Effector CD4-positive, alpha-beta T cell (primary cell): ENCODE measurements at places on chromosomes 3 and 15.

- DNase-seq, result no peak
Observed at GRCh38 chr15:65406424-65407000, 16.2 kb downstream of the IGDCC4 start.

DNA sequence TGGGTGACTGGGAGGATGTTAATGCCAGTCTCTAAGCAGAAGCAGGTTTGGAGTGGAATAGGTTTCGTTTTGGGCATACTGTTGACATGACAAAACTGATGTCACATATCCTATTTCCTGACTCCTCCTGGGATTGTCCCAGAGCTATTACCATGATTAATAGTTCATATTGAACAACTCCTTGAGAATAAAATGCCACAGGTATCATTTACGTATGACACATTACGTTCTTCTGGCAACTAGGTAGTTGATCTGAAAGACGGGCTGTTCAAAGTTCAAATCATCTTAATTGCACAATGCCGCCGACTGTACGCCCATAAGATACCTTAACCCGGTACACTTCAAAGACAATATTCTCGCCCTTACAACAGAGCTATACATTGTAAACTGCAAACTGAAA is 1.4 kb upstream of the RAB5A start:
- DNase-seq, result no peak

GRCh38 chr3:153484842-153485241 is 322.8 kb downstream of the RAP2B start:
- no peak for DNase-seq

DNA sequence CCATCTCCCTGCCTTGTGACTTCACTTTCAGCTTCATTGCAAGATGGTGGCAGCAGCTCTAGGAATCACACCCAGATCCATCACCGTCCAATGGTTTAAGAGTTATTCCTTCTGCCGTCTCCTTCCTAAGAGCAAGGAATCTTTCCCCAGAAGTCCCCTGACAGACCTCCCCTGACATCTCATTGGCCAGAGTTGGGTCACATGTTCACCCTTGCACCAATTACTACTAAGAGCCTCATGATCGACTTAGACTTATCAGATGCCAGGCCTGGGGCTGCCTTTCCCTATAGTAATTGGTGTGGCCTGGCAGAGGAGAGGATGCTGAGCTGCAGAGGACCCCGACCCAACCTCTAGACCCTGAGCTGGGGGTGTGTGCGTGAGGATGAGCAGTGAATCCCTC is 31.8 kb upstream of the RASGRF1 start:
- DNase-seq, result no peak

GRCh38 chr15:101438482-101439284 is 50.8 kb downstream of the PCSK6 start:
- no peak for DNase-seq

GRCh38 chr15:63200464-63201249 is 11.3 kb downstream of the RAB8B start:
- DNase-seq, result no peak

- no peak for DNase-seq
Observed at GRCh38 chr3:119304201-119304713, 10.1 kb downstream of the ARHGAP31 start.

DNA sequence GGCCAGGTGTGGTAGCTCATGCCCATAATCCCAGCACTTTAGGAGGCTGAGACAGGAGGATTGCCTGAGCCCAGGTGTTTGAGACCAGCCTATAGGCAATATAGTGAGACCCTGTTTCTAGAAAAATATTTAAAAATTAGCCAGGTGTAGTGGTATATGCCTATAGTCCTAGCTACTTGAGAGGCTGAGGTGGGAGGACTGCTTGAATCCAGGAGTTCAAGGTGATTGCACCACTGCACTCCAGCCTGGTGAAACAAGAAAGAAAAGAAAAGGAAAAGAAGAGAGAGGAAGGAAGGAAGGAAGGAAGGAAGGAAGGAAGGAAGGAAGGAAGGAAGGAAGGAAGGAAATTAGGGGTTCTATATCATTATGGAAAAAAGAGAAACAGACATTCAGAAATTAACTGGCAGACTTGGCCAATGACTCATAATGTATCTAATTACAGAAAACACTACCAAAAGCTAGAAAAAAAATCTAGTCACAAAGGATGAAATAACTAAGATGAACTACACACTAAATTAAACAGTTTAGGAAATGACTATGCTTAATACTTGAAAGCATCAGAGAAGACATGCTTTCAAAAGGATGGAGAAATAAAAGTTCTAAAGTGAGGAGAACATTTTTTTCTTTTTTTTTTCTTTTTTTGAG is 45.4 kb upstream of the TERB2 start:
- no peak for DNase-seq

DNA sequence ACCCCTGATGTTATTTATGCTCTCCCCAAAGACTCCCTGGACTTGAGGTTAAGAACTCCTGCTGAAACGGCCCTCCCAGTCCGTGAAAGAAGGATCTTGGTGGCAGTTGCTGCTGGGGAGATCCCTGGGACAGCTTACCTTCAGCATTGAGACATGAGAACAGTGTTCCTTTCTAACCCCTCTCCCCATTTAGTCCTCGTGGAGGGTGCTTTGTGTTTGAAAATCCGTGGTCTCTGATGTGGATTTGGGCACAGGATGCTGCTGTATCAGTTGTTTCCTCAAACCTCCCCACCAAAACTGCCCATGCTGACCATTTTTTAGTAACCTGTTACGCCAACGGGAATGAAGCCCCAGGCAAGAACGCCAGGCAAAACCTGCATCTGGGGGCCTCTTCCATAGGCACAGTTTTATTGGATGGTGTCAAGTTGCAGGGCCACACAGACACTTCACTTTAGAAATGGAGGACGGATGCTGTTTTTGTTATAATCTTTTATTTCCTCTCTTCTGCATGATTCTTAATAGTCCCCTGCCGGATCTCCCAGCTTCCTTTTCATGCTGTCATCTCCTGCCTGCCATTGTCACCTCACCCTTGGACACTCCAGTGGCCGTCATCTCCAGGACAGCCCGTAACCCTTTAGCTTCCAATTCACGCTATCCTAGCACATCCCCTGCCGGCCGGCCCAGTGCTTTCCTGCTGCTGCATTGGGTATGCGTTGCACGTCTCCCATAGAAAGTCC is 31.7 kb upstream of the CEMIP start:
- no peak for DNase-seq

GRCh38 chr15:80411788-80412288 is 7.7 kb downstream of the ARNT2 start:
- DNase-seq, result no peak

DNA sequence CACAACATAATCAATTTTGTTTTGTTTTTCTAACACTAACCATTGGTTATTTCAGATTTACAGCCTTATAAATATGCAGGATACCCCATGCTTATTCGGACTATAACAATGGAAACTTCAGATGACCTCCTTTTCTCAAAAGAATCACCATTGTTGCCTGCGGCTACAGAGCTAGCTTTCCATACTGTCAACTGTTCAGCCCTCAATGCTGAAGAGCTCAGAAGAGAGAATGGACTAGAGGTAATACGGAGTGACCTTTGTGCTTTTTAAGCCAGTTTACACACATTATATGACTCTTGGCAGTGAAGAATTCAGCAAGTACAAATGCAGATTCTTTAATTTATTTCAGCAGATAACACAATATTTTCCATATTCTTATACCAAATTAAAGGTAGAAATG is 81.8 kb downstream of the DNAJC13 start:
- DNase-seq, result no peak

GRCh38 chr3:62368705-62369475 is 4.5 kb downstream of the FEZF2 start:
- DNase-seq, result no peak

GRCh38 chr3:172213200-172213599 is 173.8 kb downstream of the FNDC3B start:
- no peak for DNase-seq

- no peak for DNase-seq
Observed at GRCh38 chr15:42141246-42141645, 15.2 kb downstream of the PLA2G4F start.

- no peak for DNase-seq
Observed at GRCh38 chr15:78695854-78696253, 54.8 kb upstream of the CHRNB4 start.

DNA sequence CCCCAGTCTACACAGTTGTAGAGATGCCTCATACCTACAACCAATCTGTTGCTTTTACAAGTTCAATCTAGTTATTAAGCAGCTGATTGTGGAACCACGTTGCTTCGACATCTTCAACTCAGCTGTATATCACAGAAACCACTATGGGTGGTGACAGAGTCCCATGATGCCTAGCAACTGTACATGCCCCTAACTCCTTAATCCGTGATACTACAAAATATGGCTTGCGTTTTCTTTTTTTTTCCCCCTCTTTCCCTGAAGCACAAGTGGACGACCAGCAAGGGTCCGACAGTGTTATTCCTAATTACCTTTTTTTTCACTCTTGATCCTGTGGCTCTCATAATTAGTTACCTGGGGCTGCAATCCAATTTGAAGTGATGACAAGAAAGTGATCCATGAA is 478.6 kb downstream of the FOXP1 start:
- DNase-seq, result no peak

- DNase-seq, result no peak
Observed at GRCh38 chr3:171967137-171967783, 72.1 kb upstream of the FNDC3B start.

- DNase-seq, result no peak
Observed at GRCh38 chr3:119726909-119727308, 24.1 kb downstream of the CFAP91 start.

- DNase-seq, result no peak
Observed at GRCh38 chr3:195247086-195247862, 23.7 kb downstream of the XXYLT1 start.

DNA sequence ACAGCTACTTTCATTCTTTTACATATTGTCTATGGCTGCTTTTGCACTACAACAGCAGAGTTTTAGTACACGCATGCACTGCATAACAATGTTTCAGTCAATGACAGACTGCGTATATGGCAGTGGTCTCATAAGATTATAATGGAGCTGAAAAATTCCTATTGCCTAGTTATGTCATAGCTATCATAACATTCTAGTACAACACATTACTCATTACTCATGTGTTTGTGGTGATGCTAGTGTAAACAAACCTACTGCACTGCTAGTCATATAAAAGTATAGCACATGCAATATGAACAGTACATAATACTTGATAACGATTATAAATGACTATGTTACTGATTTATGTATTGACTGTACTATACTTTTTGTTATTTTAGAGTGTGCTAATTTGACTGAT is 47.9 kb downstream of the QTRT2 start:
- no peak for DNase-seq

DNA sequence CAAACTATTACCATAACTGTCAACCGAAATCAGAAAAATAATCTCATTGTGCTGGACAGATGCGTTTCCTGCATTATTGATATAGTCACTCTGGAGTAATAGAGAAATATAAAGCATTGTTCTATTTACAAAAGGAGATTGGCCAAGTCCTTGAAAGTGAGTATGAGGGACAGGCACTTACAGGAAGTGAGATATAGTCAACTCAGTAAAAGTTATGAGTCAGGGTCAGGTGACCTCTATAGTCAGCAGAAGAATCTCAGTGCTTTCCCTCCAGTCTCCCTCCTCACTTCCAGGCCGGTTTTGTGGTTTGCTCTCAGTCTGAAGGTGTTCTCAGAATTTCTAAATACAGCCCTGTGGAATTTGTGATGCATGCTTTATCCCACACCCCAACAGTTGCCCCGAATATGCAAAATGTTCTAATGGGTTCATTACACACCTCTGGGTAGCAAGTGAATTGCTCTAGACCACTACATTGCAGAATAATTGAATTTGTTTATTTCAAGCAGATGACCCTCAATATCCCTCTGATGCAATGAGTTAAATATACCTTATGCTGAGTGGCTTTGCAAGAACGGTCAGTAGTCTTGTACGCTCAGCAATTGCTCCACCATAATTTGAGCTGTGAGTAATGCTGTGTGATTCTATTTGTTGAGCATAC is 787.7 kb downstream of the MCTP2 start:
- no peak for DNase-seq

DNA sequence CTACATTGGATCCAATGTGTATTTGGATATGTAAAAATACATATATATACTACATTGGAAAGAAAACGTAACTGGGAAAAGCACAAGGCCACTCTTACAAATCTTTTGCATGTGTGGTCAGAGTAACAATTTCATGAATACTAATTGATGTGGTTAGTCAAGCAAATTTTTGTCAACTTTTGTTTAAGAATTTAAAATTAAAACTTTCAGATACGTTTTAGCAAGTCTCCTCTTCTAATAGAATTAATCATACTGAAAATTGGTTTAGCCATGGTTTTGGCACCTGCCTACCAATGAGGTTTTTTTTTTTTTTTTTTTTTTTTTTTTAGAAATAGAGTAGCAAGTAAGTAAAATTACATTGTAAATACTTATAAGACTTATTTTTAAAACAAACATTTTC is 153.0 kb upstream of the CGNL1 start:
- no peak for DNase-seq

DNA sequence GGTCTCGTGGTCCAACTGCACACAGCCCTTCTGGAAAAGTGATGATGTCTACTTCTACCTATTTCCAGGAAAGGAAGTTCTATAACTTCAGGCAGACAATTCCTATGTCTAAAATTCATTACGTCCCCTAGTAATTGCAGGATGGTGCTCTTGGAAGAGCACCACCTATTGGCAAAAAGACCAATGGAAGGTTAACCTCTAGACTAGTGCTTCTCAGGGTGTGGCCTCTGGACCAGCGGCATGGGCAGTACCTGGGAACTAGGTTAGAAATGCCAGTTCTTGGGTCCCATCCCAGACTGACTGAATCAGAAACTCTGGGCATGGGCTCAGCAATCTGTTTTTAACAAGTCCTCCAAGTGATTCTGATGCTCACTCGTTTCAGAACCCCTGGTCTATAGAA is 258.3 kb upstream of the ICE2 start:
- no peak for DNase-seq

DNA sequence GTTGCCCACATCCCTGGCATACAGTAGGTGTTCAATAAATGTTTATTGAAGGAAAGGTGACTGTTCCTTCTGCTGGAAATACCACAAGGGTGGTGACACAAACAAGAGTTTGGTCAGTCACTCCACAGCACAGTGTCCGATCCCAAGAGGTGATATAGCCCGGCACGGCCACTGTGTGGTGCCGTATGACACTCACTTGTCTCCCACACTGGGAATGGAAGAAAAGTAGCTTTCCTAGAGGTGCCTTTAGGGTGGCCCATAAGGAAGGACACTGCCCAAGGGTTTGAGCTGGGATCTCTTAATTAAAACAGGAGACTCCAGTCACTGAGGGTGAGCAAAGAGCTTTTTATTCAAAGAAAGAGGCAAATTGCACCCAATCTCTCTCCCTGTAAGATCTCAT is 40.5 kb downstream of the TGM4 start:
- DNase-seq, result no peak

DNA sequence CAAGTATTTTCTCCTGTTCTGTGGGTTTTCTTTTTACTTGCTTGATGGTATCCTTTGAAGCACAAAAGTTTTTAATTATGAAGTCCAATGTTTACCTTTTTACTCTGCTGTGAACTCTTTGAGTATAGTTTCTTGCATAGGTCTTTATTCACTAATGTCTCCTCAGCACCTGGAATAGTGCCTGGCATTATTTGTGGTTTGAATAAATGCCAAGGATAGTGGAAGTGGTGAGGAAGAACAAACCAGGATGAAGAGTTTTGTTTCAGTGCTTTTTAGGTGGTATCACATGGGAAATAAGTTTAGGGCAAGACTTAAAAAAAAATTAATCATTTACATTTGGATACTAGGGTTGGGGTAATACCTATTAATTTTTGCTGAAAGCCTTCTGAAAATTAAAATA is 25.7 kb downstream of the GPD1L start:
- no peak for DNase-seq
